ENCODE measurements at places on chromosomes 2 and 18.
A peak's percentile ranks its signal among the peaks of the same experiment; 100 is the strongest.

- DNase-seq: peak; percentile 55
These were observed 573 bp downstream of the KDSR start for GRCh38 chr18:63366213-63367052.

DNA sequence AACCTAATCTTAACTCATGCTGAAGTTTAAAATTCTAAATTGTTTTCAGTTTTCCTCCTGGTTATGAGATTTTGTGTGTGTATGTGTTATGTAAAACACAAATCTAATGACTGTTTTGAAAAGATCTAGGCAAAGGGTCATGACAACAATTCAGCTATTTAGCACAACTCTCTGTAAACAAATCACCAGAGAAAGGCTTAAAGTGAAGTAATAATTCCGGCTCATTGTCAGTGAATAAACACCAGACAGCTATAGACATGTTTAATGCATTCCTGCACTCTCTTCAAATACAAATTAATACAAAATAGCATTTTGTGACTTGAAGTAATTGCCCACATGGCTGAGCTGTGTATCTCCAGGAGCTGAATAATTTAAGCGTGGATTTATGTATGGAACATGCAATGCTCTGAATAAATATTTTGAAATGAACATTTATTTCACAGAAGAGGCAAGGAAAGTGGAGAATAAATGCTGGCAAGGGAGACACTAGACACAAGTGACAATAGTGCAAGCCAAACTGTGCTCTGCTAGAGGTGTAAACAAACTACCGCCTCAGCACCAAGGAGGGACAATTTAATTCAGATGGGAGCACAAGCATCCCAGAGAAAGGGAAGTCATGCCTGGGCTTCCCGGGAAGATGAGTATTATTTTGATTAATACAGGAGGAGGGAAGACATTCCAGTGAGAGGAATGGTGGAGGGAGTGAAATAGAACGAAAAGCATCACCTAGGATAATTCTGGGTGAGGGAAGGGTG is 133.6 kb upstream of the XPO1 start:
- DNase-seq: no peak

DNA sequence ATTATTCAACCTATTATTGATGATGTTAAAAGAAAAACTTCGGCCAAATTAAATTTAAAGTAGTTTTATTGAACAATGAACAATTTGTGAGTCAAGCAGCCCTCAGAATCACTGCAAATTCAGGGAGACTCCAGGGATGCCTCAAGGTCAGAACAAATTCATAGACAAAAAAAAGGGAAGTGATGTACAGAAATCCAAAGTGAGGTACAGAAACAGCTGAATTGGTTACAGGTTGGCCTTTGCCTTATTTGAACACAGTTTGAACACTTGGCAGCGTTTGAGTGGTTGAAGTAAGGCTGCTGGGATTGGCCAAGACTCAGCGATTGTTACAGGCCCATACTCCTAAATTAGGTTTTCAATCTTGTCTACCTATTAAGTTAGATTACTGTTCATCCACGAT is 47.4 kb upstream of the DSG1 start:
- no peak for DNase-seq

GRCh38 chr18:41967680-41968079 is 12.6 kb downstream of the PIK3C3 start:
- DNase-seq: no peak

- peak; percentile 91 for DNase-seq
These were observed 28.5 kb upstream of the MCFD2 start for GRCh38 chr2:46943881-46944798.

GRCh38 chr18:22031611-22032010 is 137.8 kb upstream of the GATA6 start:
- DNase-seq: no peak

- no peak for DNase-seq
These were observed 3.9 kb downstream of the UBXN4 start for GRCh38 chr2:135745545-135745944.

- DNase-seq: no peak
These were observed 10.4 kb downstream of the LCT start for GRCh38 chr2:135826544-135826943.

GRCh38 chr2:50895041-50895440 is 136.9 kb downstream of the NRXN1 start:
- DNase-seq: no peak

DNA sequence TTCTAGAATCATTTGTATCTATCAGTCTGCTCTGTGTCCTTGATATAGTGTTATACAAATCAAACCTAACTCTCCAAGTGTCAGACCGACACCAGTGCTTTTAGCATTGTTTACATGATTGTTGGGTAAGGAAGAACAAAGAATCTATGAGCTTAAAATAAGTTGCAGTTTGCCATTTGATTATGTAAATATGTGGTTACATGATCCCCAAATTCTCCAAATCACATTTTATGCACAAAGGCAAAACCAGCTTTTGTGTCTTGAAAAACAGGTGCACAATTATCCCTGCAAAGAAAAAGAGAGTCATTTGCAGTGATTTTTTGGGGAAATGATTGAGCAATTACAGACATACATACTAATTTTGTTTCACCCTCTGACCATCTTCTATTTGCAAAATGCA is 652.6 kb upstream of the CHAC2 start:
- DNase-seq: no peak

GRCh38 chr2:218691234-218691633 is 19.3 kb downstream of the STK36 start:
- DNase-seq: no peak

- DNase-seq: no peak
These were observed 31.6 kb downstream of the ZNF532 start for GRCh38 chr18:58896268-58896667.

DNA sequence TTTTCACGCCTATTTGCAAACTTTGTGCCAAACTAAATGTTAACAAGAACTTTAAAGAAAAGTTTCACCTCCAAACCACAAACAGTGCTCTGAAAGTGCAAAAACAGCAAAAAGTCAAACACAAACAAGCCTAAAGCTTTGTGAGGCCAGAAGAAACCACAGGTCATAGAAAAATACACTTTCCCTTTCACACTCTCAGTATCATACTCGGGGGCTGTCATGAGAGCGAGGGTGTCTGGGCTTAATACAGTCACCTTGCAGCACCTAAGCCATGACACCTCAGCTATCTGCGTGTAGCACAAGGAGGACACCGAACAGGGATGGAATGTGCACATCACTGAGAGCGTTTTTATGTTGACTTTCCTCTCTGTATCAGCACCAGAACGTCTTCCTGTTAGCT is 26.6 kb upstream of the SEH1L start:
- DNase-seq: peak; percentile 66

GRCh38 chr18:53686965-53687364 is 537.5 kb downstream of the MBD2 start:
- no peak for DNase-seq

- DNase-seq: no peak
These were observed 73.8 kb downstream of the CLHC1 start for GRCh38 chr2:55158111-55158814.

- no peak for DNase-seq
These were observed 70.2 kb downstream of the HRH4 start for GRCh38 chr18:24530630-24531111.
